ENCODE measurements at places on chromosomes 16 and 17. TPM values are rescaled to one million over a fixed set of nuclear protein-coding genes. Genes with fewer than 3 reads are reported as not detected.

DNA sequence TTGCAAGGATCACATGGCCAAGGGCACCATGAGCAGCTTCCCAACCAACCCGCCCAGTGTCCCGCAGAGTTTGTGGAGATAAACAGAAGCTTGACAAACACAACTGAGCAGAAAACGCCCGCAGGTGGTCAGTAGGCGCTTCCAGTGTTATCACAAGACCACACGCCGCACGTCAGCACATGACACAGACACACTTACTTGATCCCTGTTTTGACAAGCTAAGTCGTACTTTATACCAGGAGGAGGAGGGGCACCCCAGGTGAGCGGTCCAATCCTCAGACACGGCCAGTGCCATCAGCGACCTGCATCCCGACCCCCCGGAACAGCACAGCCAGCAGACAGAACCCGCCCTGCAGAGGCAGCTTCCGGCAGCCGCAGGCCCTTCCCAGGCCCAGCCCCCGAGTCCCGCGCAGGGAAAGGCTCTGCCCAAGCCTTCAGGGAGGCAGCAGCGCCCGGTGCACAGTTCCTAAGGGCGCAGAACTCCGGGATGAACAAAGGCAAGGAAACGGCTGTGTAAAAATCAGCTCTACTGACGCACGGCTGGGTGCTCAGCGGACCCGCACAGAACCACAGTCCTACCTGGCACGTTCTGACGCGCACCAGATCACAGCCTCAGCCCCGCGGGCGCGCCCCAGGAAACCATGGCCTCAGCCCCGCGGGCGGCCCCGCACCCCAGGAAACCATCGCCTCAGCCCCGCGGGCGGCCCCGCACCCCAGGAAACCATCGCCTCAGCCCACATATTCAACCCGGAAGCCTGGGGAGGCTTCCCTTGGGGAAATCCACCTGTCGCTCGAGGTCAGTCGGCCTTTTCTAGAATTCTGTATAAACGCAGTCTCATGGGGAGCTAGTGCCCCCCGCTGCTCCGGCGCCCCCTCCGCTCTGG is 27.8 kb downstream of the AXIN1 start:
- DNase-seq: no peak
- peaks cover 5% of the 10 kb centered on the region for H3K4me1 ChIP-seq
- no peak overlapping the region for H3K4me3 ChIP-seq
- no peaks in the 10 kb centered on the region for H3K27me3 ChIP-seq
- no peaks in the 10 kb centered on the region for H3K36me3 ChIP-seq

DNA sequence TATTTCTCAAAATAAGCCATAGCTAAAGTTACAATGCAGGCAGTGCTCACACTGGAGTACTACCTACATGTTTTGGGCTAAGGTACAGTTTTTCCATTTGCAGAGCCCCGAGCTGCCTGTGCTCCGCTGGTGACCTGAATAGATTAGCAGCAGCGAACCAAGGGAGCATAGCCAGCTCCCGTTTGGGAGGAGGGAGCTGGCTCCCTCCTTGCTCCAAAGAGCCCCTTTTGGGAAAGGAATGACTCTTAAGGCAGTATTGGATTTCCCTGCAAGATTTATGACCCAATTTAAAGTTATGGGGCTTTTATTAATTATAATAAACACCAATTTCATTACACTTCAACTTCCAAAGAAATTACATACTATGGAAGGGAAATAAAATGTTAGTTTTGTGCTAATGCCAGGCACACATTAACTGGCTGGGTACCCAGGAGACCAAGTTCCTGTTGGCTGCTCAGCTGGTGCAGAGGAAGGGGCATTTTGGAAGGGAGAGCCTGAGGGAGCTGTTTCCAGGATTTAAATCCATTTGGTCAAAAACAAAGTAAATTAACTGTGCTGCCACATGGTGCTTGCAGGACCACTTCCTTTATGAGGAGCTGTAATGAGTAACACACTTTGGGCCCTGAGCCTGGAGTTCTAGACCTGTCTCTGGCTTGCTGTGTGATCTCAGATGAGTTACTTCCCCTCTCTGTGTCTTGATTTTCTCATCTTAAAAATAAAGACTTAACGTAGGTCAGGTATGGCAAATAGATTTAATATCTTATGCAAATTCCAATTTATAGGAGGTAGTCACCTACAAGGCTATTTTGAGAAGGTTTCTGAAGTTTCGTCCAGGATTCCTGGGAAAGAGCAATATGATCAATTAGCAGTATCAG is 362.1 kb upstream of the CCL2 start:
- H3K36me3 ChIP-seq: no peaks in the 10 kb centered on the region
- H3K4me1 ChIP-seq: no peaks in the 10 kb centered on the region

GRCh38 chr17:12365805-12366204 is 299.9 kb upstream of the MYOCD start:
- no peaks in the 10 kb centered on the region for H3K36me3 ChIP-seq
- H3K4me1 ChIP-seq: no peaks in the 10 kb centered on the region
- DNase-seq: no peak
- H3K4me3 ChIP-seq: no peak overlapping the region
- H3K27ac ChIP-seq: no peak overlapping the region
- H3K27me3 ChIP-seq: no peaks in the 10 kb centered on the region

ODAD4 gene
- total RNA-seq: 4.1 TPM

GINS2 gene
- total RNA-seq: 47.9 TPM

GRCh38 chr17:67491009-67491680 is 114.1 kb downstream of the PITPNC1 start:
- no peak overlapping the region for H3K27ac ChIP-seq
- no peaks in the 10 kb centered on the region for H3K36me3 ChIP-seq
- no peaks in the 10 kb centered on the region for H3K27me3 ChIP-seq
- H3K4me1 ChIP-seq: peaks cover 24% of the 10 kb centered on the region
- peak; percentile 56 for DNase-seq
- no peak overlapping the region for H3K4me3 ChIP-seq

DNA sequence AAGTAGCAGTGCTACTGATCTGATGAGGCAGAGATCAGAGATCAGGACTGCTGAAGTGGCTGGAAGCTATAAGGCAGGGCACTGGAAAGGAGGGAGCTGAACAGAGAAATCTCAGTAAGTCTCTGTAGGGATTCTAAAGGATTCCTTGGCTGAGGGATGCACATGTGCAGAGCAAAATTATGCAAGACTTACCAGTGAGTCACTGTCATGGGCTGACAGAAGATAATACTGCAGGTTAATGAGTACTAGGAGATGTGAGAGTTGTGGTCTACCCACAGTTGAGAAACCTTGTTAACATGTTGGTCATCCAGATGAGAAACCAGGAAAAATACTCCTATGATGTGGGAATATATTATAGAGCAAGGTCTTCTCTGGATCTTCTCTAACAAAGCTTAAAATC is 378.1 kb downstream of the HAPSTR1 start:
- no peaks in the 10 kb centered on the region for H3K27me3 ChIP-seq
- no peak overlapping the region for H3K4me3 ChIP-seq
- no peaks in the 10 kb centered on the region for H3K36me3 ChIP-seq
- H3K4me1 ChIP-seq: no peaks in the 10 kb centered on the region
- H3K27ac ChIP-seq: no peak overlapping the region

GRCh38 chr17:4796552-4796920 is 572 bp downstream of the PSMB6 start:
- DNase-seq: peak; percentile 70
- peak overlapping the region; percentile 92 for H3K4me3 ChIP-seq
- H3K4me1 ChIP-seq: peaks cover 5% of the 10 kb centered on the region
- no peak overlapping the region for H3K27ac ChIP-seq
- peaks cover 19% of the 10 kb centered on the region for H3K27me3 ChIP-seq
- no peaks in the 10 kb centered on the region for H3K36me3 ChIP-seq

- DNase-seq: no peak
- H3K4me1 ChIP-seq: peaks cover 11% of the 10 kb centered on the region
- no peaks in the 10 kb centered on the region for H3K27me3 ChIP-seq
- H3K4me3 ChIP-seq: no peak overlapping the region
- no peak overlapping the region for H3K27ac ChIP-seq
These were observed 3.9 kb upstream of the KRT15 start for GRCh38 chr17:41522301-41523224.

PRSS22 gene
- not detected for total RNA-seq

- H3K36me3 ChIP-seq: no peaks in the 10 kb centered on the region
- H3K4me3 ChIP-seq: no peak overlapping the region
- no peaks in the 10 kb centered on the region for H3K27me3 ChIP-seq
- H3K4me1 ChIP-seq: no peaks in the 10 kb centered on the region
These were observed 140.3 kb upstream of the ERCC4 start for GRCh38 chr16:13779676-13780075.

SLC5A11 gene
- 0.09 TPM for total RNA-seq

UBN1 gene
- 28.4 TPM for total RNA-seq

- no peaks in the 10 kb centered on the region for H3K4me1 ChIP-seq
- DNase-seq: no peak
- H3K27ac ChIP-seq: no peak overlapping the region
- H3K4me3 ChIP-seq: no peak overlapping the region
- H3K27me3 ChIP-seq: no peaks in the 10 kb centered on the region
These were observed 43.4 kb downstream of the ZNF276 start for GRCh38 chr16:89764711-89765201.

Measured in neural progenitor cell (in vitro differentiated cells).